ENCODE measurements at places on chromosomes 7 and 10.

DNA sequence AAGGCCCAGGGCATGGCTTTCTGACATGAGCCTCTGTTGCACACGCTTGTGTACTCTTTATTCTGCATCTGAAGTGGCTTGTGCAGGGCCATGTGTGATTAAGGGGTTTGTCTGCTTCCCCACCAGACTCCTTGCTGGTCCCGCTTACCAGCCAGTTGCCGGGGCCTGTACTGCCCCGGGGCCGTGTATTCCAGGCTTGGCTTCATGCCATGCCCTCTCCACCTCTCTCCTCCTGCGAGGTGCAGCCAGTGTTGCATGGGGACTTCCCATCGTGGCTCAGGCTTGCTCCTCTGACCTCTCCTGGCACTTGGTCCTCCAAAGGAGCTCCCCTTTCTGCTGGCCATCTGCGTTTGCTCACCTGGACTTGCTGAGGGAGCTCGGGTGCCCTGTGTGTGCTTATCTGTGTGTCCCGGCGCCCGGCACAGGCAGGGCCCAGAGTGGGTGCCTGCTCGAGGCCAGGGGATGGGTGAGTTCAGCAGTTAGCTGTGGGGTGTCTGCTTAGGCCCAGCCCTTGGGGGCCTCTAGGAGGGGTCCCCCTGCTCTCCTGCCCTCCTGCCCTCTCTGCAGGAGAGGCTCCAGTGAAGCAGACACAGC, 11.0 kb upstream of the C10orf143 start:
- no peak for DNase-seq

DNA sequence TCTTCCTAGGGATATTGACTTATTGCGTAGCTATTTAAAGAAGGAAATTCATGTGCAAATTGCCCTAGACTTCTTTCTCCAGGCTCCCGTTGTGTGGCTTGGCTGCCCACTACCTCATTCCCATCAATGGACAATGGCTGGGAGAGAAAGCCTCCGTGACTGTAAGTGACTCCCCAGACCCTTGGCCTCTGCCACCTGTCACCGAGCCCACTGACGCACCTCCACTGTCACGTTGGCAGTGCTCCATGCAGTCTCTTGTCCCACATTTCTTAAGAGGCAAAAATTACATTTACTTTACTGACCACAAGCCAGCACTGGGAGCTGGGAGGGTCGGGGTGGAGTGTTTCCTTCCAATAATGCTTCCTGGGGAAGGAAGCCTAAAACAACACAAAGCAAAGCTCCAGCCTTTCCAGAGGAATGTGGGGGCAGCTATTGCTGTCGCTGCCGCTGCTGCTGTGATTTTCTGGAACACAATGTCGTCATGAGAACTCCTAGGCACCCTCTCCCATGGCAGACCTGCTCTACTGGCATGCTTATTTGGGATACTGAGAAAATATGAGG, 89.7 kb upstream of the STEAP1B start:
- peak; percentile 50 for DNase-seq

DNA sequence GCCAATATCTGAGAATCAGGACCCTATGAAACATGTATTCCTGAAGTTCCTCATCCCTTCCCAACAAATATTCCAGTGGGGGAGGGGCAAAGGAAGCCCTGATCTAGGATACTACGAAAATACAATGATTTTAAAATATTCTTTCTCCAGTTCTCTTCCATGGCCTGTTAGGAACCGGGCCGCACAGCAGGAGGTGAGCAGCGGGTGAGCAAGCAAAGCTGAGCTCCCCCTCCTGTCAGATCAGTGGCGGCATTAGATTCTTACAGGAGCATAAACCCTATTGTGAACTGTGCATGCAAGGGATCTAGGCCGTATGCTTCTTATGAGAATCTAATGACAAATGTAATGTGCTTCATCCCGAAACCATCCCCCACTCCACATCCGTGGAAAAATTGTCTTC, 370.8 kb downstream of the WDR11 start:
- DNase-seq: no peak

- DNase-seq: peak; percentile 78
Observed at GRCh38 chr10:86684331-86685097, 16.2 kb downstream of the LDB3 start.

GRCh38 chr10:33402220-33403073, 68.0 kb upstream of the NRP1 start:
- DNase-seq: no peak

GRCh38 chr7:74231232-74231590, 21.4 kb downstream of the LAT2 start:
- no peak for DNase-seq

- no peak for DNase-seq
Observed at GRCh38 chr10:113459626-113460280, 93.1 kb upstream of the HABP2 start.

DNA sequence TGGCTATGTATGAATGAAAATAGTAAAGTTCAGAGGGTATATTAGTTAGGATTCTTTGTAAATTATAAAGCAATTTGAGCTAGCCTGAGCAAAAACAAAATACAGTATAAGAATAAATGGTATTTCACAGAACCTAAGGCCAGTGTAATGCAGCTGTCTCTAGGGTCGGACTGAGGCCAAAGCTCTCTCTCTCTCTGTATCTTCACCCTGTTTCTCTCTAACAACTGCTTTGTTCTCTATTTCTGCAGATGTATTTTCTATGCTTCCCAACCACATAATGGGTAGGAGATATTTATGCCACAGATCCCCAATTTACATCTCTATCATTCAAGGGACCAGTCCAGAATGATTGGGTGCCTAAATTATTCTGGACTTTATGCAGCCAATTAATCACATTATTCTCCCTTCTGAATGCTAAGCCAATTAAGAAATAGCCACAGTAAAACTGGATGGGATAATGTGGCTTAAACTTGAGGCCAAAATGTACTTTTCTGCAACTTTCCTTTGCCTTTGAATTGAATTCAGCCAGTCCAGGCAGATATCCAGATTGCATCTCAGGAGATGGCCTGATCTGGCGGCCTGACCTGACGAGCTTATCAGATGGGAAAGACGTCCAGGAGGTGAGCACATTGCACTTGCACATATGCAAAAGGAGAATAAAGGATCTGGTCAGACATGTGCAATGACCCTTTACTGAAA, 24.6 kb upstream of the IMMP2L start:
- no peak for DNase-seq

DNA sequence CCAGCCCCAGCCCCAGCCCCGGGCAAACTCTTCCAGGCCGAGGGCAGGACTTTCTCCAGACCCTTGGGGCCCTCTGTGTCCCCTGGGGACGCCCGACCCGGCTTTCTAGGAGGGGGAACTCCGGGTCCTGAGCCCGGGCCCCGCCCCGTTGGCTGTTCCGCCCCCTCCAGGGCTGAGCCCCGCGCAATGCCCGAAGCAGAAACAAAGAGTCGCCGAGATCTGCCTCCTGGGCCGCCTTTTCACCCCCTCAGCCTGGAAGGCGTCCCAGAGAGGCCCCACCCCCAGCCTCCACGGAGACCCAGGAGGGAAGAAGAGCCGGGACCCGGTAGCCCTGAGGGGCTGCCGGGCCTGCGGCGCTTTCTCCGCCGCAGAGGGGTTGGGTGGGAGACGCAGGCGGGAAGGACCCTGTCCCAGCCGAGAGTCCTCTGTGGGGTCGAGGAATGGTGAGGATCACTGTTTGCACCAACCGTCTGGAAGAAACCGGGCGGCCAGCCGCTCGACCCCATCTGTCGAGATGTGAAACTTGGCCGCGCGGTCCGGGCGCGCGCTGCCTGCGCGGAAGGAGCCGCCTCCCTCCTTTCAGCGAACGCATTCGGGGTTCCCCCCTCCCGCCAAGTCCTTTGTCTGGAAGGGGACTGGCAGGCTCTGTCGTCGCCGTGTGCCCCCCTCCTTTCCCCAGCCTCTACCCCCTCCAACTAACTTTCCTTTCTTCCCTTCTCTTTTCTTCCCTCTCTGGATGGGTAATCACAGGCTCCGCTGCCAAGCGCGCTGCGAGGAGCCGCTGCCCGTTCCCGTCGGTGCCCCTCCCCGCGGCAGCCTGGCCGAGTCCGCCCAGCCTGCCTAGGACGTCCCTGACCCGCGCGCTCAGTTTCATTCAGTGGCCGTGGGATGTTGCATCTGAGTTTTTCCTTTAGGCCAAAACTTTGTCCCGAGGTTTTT, 10.2 kb downstream of the EN2 start:
- DNase-seq: peak; percentile 82

GRCh38 chr7:120218712-120219111, 54.3 kb upstream of the KCND2 start:
- no peak for DNase-seq

GRCh38 chr10:116201011-116201410, 72.0 kb downstream of the GFRA1 start:
- no peak for DNase-seq

DNA sequence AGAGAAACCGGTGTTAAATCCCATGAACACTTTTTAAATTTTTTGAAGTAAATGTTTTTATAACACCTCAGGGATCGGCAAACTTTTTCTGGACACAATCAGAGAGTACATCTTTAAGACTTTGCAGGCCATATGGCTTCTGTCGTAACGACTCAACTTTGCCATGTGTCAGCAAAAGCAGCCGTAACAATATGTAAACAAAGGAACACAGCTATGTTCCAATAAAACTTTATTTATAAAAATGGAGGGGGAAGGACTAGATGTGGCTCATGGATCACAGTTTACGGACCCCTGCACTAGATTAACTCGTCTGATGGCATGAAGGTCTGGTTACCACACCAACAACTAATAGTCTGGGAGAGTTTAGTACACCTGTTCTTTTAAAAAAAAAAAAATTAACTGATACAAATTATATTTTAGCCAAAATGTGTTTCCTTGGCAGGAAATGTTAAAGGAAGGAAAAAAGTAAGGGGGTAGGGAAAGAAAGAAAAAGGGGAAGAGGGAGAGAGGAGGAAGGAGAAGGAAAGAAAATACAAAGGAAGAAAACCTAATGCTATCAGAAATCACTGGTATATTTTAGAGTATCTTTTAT, 50.2 kb downstream of the ABI1 start:
- no peak for DNase-seq

GRCh38 chr7:489876-490275, 29.8 kb downstream of the PDGFA start:
- no peak for DNase-seq

- DNase-seq: no peak
Observed at GRCh38 chr7:149422914-149423301, 38.0 kb downstream of the ZNF777 start.

DNA sequence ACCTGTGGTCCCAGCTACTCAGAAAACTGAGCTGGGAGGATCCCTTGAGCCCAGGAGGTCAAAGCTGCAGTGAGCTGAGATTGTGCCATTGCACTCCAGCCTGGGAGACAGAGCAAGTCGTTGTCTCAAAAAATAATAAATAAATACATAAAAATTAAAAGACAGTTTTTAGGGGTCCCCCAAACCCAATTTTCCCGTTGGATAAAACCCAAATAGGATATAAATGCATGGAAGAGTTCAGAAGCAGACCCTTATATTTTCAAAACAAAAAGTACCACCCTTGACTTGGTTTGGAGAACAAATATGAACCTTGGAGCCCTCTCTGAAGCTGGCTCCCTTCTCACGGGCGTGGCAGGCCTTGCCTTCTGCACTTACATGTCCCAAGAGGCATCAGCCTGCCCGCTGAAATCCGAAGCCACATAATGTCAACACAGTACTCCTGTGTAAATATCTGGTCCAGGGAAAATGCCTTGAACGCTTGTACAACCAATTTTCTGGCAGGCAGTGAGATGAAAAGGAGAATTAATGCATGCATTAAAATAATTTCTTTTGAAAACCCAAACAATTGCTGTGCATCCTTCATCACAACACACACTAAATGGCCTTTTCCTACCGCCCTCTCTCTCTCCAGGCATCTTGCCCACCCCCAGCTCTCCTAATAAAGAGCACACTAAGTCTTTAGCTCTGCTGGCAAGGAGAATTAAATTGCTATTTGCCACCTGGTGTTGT, 46.4 kb upstream of the PARD3 start:
- no peak for DNase-seq

DNA sequence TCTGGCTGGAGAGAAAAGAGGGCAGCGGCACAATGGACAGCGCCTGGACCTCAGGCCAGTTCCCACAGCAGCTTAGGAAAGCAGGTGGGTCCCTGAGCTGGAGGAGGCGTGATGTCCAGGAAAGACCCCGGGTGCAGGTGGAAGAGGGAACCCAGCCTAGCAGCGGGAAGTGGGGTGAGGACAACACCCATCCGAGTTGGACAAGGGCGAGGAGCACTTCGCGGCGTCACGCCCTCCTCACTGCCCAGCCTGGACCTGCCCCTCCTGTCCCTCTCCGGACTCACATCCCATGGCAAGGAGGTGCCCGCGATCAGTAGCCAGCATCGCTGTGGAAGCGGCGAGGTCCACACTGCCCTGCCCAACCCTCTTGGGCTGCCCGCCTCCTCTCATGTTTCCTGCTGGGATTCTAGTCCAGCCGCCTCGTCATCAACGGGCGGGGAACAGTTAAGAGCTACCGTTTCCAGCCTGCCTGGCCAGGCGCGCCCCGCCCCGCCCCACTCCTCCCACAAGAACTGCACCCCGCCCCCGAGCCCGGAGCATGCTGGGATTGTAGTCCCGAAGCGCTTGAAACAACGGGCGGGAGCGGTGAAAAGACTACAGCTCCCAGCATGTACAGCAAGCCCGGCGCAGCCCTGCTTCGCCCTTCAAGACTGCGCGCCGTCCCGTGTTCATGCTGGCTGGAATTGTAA, 930.6 kb upstream of the ZNF722 start:
- DNase-seq: no peak

GRCh38 chr7:14505906-14506305, 396.6 kb downstream of the DGKB start:
- DNase-seq: no peak

- DNase-seq: no peak
Observed at GRCh38 chr10:112751651-112752050, 198.4 kb upstream of the TCF7L2 start.

DNA sequence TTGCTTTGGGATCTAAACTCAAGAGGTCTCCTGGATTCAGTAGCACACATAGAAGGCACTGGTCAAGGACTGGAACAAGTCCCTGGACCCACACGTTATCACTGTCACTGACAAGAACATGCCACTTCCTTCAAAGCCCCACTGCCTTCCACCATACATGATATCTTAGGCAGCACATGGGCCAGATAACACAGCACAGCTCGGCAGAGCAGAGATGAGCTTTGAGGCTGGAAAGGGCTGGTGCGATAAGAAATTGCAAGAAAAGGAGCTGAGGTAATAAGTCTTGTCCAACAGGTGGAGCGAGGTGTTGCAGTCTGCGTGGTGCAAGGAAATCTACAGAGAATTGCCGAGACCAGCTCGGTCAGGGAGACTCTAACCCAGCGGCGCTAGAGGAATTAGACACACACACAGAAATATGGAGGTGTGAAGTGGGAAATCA, 139.8 kb upstream of the CDK13 start:
- no peak for DNase-seq

- no peak for DNase-seq
Observed at GRCh38 chr10:121457729-121458128, 140.5 kb downstream of the FGFR2 start.

- no peak for DNase-seq
Observed at GRCh38 chr10:127498087-127498486, 51.0 kb upstream of the NPS start.

DNA sequence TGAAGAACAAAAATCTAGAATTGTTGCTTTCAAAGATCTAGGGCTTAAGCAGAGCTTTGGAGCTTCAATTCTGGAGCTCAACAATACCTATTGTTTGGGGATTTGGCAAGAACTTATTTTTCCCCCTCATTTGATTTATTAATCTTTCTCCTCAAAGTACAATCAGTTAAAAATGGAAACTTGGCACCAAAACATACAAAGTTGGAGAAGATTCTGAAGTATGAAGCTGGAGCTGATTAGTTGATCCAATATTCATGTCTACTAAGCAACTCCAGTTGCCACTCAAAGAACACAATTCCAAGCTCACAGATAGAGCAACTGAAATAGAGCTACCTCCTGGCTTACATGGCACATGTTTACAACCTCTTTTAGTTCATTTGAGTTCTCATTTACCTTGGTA, 3.8 kb downstream of the FAM13C start:
- no peak for DNase-seq
